Glutamatergic neuron (in vitro differentiated cells): ENCODE measurements at places on chromosomes 16 and 17.

- no peak for DNase-seq
These were observed at the start of gene TNFRSF17 for GRCh38 chr16:11964761-11965551. TSS of gene TNFRSF17 (plus strand) at chr16:11965210. CDS start at chr16:11965325, 115 bp downstream.

DNA sequence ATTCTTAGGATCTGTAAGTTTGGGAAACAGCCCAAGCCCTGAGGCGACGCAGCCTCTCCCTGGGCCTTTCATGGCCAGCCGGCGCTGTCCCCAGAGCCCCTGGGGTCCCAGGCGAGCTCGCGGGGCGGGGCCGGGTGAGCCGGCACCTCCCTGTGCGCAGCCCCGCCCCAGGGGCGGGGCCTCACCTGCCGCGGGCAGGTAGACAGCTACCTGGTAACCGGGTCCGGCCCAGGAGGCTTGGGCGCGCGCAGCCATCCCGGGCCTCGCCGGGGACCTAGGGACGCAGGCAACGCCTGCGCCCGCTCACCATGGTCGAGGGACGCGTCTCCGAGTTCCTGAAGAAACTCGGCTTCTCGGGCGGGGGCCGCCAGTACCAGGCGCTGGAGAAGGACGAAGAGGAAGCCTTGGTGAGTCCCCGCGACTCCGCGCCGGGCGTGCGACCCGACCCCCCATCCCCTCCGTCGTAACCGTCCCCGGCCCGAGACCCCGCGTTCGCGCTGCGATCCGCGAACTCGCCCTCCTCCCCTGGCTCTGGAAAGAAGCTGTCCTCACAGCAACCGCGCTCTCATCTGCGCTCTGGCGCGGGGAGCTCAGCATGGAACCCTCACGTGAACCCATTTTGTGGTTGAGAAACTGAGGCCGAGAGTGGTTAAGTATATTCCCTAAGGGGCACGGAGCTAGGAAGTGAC is at the start of gene ATP2C2:
Gene ATP2C2 (plus strand): TSS at position 231 of the 689 bp plus-strand sequence. CDS start 78 bp downstream, at position 309.
- DNase-seq = peak; percentile 31

DNA sequence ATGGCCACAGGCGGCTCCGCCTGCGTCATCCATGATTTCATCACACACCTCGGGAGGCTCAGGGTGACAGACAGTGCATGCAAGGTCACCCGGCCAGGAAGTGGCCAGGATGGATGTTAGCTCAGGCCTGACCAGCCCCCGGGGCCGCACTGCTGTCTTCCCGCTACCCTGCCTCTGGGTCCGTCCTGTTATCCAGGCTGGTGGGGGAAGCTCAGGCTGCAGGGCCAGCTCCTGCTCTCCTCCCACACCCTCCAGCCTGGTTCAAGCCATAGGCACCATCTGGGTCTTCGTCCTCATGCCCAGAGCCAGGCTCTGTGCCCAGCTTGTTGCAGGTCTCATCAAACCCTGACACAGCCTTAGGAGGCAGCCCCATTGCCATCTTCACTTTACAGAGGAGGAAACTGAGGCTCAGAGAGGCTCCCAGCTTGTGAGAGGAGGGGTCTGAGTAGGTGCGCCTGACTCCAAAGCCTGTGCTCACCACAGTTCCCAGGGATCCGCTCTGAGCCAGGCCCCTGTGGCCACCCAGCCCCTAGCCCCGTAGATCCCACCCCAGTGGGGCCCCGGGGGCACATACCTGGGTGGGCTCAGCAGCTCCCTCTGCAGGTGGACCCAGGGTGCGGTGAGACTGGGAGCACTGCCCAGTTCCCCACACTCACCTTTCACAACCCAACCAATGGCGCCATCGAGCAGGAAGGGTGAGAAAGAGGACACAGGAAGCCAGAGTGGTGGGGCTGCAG is 412 bp upstream of the ADGRG3 start:
- DNase-seq = no peak

DNA sequence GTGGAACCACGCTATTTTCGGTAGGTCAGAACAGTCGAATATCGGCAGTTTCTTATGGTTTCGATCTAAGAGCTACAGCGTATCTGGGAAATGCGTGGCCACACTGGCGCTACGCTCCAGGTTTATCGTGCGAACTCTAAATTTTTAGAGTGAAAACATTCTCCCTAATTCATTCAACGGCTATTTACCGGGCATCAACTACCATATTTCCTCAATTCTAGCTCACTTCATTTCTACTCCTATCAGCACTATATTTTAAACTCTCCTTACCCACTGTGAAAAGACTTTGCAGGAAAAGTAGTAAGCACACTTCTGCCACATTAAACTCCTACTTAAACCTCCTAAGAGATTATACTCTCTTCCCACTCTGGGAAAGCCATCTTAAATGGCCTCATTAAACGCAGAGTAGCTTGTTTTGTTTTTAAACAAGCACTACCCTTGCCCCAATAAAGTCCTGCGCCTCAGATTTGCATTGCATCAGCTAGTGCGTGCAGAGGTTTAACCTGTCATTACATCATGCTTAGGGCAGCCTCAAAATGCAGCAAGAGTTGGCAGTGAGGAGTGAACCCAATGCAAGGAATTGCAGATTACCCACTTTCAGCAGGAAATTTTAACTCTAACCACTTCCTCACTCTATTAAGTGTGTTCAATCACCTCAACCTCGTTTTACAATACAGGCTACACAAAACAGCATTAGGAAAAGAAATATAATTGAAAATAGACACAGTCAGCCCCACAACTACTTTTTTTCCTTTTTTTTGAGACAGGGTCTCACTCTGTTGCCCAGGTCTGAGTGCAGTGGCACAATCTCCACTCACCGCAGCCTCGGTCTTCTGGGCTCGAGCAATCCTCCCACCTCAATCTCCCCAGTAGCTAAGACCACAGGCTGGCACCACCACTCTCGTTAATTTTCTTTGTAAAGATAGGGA is 18.8 kb downstream of the SIAH1 start:
- peak; percentile 27 for DNase-seq

DNA sequence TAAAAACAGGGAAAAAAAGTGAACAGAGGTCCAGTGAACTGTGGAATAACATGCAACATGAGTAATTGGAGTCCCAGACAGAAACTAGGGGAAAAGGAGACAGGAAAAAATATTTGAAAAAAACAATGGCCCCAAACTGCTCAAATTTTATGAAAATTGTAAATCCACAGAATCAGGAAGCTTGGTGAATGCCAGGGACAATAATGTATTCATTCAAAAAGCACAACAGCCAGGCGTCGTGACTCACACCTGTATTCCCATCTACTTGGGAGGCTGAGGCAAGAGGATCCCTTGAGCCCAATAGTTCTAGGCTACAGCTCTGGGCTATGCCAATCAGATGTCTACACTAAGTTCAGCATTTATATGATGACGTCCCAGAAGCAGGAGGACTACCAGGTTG is 23.7 kb downstream of the NCOR1 start:
- DNase-seq = no peak

DNA sequence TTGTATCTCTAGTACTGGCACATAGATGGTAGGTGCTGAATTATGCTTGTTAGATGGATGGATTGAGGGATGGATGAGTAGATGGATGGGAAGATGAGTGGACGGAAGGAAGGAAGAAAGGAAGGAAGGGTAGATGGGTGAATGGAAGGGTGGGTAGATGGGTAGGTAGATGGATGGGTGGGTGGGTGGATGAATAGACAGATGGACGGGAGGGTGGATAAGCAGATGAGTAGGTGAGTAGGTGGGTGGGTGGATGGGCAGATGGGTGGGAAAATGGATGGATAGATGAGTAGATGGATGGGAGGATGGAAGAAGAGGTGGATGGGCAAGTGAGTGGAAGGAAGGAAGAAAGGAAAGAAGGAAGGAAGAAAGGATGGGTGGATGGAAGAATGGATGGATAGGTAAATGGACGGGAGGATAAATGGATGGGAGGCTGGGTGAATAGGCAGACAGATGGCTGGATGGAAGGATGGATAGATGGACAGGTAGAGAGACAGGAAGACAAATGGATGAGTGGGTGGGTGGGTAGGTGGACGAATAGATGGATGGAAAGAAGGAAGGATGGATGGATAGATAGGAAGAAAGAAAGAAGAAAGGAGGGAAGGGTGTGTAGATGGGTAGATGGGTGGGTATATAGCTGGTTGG is 56.9 kb downstream of the MYH11 start:
- DNase-seq = no peak

- no peak for DNase-seq
These were observed 54.1 kb downstream of the PSMD12 start for GRCh38 chr17:67312265-67312664.

GRCh38 chr16:12507366-12507765 is 296.3 kb downstream of the CPPED1 start:
- no peak for DNase-seq

GRCh38 chr17:17300624-17301568 is 2.3 kb upstream of the NT5M start:
- peak; percentile 53 for DNase-seq

DNA sequence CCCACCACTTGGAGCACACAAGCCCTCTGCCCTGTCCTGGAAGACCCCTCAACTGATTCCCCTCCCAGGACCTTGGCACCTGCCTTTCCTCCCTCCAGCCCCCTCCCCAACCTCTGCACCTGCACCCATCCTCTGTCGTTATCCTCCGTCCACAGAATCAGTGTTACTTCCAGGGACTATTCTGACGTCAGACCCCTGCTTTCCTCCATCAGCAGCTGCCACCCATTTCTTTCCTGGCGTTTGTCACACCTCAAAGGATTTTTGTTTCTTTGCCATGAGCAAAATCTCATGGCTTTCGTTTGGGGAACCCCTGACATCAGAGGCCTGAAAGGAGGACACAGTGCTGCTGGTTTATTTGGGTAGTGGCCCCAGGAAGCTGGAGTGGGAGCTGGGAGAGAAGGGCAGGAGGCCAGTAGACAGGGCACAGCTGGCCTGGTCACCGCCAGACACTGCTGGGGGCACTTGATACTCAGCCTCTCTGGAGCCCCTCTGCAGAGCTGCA is 68.4 kb downstream of the SOCS1 start:
- no peak for DNase-seq

- no peak for DNase-seq
These were observed 30.1 kb downstream of the USP22 start for GRCh38 chr17:21012736-21013135.

DNA sequence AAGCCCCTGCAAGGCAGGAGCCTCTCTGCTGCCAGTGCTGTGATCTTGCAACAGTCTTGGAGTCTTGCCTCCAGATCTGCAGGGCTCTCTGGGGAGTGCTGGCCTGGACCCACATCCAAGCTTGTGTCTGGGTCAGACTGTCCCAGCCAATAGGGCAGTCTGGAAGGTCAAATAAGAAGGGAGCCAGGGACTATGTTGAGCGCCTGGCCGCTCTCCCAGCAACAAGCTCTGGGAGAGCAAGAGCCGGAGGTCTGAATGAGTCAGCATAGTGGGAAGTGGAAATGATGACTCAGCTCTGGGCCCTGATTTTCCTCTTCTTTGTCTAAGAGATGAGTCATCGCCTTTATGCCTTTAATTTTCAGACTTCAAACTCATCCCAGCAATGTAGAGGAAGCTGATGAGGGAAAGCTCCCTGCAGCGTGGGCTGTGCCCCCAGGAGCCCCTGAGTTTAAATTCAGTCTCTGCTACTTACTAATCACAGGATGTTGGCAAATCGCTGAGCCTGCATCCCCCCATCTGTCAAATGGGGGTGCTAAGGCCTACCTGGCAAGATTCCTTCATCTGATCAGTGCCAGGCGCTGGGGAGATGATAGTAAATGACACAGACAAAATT is 43.6 kb upstream of the HAPSTR1 start:
- DNase-seq = peak; percentile 21

GRCh38 chr17:18860161-18860972 is 2.4 kb downstream of the PRPSAP2 start:
- DNase-seq = no peak

DNA sequence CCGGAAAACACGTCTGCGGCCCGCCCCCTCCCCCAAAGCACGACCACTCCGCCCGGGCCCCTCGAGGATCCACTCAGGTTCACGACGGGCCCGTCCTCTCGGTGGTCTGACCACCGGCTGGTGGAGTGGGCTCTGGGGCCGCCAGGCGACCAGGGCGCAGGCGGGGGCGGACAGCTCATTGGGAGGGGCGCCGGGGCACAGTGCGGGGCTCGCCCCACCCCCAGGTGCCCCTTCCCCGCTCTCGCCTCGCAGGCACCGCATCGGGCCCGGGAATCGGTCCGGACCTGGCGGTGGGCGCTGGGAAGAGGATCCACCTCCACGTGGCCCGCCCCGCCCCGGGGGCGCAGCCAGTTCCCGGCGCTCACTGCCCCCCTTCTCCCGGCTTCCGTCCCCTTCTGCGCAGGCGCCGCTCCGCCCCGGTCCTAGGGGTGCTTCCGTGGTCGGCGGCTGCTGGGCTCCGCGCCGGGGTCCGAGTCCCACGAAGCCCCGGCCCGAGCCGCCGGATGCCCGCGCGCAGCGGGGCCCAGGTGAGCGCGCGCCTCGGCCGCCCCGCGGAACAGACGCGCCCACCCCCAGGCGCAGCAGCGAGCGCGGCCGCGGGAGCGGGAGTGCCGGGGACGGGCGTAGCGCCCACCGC is at the start of gene MPG:
Gene MPG (plus strand): TSS at position 419 of the 637 bp plus-strand sequence. CDS start 85 bp downstream, at position 504.
- peak; percentile 82 for DNase-seq

GRCh38 chr16:12674071-12674470 is 129.6 kb downstream of the CPPED1 start:
- DNase-seq = no peak

- DNase-seq = no peak
These were observed 61.6 kb downstream of the MRTFB start for GRCh38 chr16:14132696-14133048.

- no peak for DNase-seq
These were observed 18.3 kb upstream of the KIF2B start for GRCh38 chr17:53804437-53804836.

- DNase-seq = no peak
These were observed 211.2 kb downstream of the IRF8 start for GRCh38 chr16:86110134-86110533.

- DNase-seq = peak; percentile 69
These were observed 96.8 kb upstream of the ELAC2 start for GRCh38 chr17:13114601-13115031.

GRCh38 chr17:34291721-34292348 is 6.3 kb downstream of the CCL11 start:
- no peak for DNase-seq

DNA sequence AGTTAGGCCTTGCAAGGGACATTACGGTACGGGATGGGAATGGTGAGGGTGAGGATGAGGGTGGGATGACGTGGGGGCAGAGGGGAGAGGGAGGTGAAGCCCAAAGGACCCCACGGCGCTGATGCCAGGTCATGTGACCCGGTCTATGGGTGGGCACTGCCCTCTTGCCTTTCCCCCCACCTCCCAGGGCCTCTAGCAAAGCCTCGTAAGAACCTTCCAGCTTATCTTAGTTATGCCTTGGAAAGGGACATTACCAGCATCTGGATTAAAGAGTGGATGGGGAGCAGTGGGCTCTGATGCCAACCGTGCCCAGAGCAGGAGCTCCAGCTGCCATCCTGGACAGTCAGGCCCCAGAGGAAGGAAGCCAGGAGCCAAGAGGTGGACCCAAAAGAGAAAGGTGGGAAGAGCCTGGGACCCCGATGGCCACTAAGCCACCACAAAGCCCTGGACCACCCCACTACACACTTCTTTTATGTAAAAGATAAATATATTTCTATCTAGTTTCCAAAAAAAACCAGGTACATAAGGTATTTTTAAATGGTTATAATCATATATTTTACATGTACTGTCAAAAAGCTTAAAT is 40.9 kb downstream of the TK2 start:
- DNase-seq = no peak

- peak; percentile 88 for DNase-seq
These were observed 1.2 kb upstream of the CCDC42 start for GRCh38 chr17:8745586-8746500.
